ENCODE measurements at places on chromosomes 12 and 14.

DNA sequence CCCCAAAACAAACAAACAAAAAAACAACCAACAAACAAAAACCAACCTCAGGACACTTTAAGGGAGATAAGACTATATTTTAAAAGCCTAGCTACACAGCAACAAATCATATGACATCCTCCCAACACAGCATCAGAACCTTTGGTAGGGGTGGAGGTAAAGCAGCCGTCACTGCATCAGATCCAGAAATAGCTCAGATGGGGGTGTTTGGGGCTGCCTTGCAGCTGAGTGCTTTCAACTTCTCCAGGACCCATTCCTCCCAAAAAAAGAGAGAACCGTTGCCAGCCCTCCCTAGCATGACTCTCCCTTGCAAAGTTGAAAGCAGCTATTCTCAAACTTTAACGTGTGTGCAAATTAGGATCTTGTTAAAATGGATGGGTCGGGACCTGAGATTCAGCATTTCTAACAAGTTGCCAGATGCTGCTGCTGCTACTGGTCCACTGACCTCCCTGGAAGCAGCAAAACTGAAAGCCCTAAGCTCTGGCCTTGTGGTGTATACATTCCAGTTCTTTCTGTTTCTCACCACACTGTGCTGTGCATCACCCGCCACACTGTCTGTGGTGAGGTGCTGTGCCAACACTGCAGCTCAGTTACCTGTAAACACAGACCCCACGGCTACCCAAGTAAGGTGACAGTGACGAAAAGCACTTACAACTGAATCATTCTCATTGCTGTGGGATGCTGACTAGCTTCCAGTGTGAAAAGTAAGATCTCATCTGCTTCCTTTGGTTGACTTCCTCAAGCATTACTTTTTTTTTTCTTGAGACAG lies 54.0 kb downstream of the SLC38A1 start:
- no peak for DNase-seq

- DNase-seq, result no peak
Observed at GRCh38 chr14:38065106-38065762, 142.5 kb upstream of the SSTR1 start.

DNA sequence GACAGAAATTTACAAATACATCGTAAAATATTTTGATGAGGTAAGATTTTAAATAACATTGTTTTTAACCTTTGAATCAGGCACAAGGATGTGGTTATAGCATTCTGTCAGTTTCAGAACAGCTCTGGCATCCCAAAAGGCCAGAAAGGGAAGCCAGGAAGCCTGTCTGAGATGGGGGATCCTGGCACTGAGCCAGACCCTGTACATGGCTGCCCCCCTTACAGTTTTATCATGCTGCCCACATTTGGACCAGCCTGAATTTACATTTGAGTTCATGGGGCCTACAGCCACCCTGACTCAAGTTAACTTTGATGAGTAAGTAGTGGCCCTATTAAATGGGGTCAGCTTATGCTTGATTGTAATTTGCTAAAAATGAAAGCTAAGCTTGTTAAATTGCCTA lies 155.6 kb downstream of the PLXNC1 start:
- DNase-seq, result no peak

GRCh38 chr14:44941591-44941990 lies 20.2 kb downstream of the KLHL28 start:
- DNase-seq, result no peak

DNA sequence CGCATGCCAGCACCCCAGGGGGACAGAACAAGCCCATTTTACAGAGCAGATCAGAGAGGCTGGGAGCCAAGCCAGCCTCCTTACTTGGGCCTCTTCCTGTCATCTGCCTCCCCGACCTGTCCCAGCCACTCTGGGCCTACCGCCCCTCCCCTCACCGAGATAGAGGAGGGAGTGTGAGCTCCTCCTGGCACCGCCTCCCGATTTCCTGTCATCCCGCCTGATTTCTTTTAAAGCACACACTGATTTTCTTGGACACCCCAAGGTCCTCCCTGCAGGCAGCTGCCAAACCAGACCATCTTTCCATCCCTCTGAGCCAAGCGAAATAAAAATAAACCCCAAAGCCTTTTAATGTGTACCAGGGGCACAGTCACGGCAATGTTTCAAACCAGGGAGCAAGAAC lies 108.4 kb downstream of the RFLNA start:
- no peak for DNase-seq

GRCh38 chr12:39393179-39393578 lies 49.7 kb downstream of the KIF21A start:
- no peak for DNase-seq

DNA sequence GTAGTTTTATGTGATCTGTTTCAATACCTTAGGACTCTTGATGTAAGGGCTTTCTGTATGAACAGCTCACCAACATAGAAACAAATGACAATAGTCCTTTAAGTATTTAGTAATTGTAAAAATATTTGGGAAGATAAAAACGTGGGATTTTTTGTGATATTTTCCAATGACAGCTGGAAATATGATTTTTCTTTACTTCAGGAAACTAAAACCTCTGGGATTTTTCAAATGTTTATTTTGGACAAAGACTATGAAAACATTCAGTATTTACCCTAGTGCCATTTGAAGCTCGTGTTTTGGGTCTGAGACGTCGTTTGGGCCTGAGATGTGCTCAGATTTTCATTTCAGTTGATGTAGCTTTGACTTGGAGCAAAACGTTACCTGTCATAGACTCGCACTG lies 240.0 kb downstream of the BMP4 start:
- DNase-seq, result no peak

- DNase-seq, result no peak
Observed at GRCh38 chr12:26252946-26253345, 57.6 kb downstream of the SSPN start.

GRCh38 chr12:5260591-5261086 lies 171.3 kb upstream of the NTF3 start:
- no peak for DNase-seq

GRCh38 chr12:23084236-23084995 lies 459.4 kb downstream of the ETNK1 start:
- DNase-seq, result peak; percentile 69

GRCh38 chr12:2973566-2973965 lies 14.4 kb downstream of the TEAD4 start:
- no peak for DNase-seq

- DNase-seq, result no peak
Observed at GRCh38 chr14:96058576-96059200, 19.5 kb downstream of the C14orf132 start.

DNA sequence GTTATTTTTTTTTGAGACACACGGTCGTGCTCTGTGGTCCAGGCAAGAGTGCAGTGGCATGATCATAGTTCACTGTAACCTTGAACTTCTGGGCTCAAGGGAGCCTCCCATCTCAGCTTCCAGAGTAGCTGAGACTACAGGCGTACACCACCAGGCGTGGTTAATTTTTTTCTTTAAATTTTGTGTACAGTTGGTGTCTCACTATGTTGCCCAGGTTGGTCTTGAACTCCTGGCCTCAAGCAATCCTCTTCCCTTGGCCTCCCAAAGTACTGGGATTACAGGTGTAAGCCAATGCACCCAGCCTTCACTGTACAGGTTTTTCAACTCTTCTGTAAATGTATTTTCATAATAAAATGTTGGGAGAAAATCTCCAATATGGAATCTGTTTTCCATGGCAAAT lies 5.7 kb upstream of the KLC1 start:
- no peak for DNase-seq

DNA sequence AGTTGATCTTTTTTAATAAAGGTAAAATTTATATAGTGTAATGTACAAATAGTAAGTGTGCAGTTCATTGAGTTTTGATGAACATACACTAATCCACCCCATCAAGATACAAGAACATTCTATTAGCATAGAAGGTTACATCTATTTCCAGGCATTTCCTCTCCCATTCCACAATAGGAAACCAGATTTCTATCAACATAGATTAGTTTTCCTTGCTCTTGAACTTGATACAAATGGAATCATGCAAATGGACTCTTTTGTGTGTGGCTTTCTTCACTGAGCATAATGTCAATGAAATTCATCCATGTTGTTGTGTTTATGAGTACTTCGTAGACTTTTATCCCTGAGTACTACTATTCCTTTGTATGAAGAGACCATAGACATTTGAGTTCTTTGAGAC lies 10.8 kb downstream of the STYX start:
- peak; percentile 10 for DNase-seq

DNA sequence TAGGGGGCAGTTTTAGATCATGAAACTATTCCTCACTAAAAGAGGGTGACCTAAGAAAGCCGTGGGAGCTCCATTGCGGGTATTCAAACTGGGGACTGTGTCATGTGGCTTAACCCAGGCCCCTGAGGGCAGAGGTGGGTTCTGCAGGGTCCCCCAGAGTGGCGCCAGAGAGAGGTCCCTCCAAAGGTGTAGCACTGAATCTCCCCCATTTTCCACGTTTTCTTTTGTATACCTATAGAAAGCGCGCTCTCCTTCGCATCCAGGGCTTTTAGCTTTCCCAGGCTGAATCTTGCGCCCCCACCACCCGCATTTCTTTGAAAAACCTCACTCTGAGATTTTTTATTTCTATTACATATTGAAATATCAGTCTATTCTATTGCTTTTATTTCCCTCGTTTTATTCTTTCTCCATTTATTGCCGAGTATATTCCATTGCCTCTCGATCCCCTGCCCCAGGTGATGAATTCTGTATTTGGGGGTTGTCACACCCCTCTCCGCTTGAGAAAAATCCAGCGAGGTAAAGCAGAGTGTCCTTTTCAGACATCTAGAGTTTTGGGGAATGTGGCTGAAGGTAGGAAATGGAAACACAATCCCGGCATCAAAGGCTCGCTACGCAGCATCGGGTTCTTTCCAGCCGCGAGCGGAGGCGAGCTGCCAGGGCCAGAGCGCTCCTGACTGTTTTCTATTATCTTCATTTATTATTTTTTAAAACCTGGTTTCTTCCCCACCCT lies 870 bp upstream of the HOXC13 start:
- no peak for DNase-seq
